Suppressor macrophage (primary cell): ENCODE measurements at places on chromosomes 1 and 21.
A peak's percentile ranks its signal among the peaks of the same experiment; 100 is the strongest.

- DNase-seq, result no peak
Observed at GRCh38 chr1:5914676-5915365, 77.4 kb downstream of the NPHP4 start.

GRCh38 chr1:9691691-9692090, 40.2 kb downstream of the PIK3CD start:
- no peak for DNase-seq

DNA sequence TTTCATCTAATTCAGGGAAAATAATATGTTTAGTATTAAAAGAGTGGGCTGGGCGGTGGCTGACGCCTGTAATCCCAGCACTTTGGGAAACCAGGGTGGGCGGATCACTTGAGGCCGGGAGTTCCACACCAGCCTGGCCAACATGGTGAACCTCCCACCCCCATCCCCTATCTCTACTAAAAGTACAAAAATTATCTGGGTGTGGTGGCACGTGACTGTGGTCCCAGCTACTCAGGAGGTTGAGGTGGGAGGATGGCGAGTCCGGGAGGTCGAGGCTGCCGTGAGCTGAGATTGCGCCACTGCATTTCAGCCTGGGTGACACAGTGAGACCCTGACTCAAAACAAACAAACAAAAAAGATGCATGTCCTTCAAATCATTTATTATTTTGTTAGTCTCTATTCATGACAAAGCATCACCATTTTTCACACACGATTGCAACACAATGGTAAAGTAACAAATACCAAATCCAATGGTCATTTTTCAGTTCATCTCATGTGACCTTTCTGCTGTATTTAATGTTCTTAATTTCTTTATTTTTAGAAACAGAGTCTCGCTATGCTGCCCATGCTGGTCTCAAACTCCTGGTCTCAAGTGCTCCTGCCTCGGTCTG, 1.0 kb downstream of the MSH4 start:
- no peak for DNase-seq

- DNase-seq, result no peak
Observed at GRCh38 chr21:44643741-44644310, 2.4 kb upstream of the KRTAP10-11 start.

DNA sequence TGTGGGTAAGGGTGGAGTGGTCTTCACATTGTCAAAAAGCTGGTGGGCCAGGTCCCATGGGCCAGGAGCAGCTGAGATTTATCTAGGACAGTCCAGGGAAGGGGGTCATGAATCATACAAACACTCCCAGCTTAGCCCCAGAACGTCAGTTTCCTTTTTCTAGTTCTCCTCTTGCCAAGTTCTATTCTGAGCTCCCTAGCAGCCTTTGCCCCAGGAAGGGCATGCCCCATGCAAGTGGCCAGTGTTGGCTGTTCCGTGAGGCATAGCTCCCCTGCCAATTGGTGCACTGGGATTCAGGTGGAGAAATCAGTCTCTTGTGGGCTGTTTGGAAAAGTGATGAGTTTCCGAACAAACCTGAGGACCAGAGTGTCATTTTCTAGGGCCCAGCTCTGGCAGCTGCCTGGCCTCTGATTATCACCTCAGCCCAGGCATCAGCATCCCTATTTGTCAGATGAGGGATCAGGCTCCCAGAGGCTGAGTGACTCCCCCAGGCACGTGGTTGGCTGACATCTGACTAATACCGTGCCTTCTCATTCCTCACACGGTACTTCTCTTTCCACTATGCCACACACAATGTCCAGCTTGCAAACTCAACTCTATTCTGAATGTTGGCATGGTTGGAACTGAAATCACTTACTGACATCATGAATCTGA, 14.2 kb upstream of the MYOM3 start:
- DNase-seq, result peak; percentile 86

DNA sequence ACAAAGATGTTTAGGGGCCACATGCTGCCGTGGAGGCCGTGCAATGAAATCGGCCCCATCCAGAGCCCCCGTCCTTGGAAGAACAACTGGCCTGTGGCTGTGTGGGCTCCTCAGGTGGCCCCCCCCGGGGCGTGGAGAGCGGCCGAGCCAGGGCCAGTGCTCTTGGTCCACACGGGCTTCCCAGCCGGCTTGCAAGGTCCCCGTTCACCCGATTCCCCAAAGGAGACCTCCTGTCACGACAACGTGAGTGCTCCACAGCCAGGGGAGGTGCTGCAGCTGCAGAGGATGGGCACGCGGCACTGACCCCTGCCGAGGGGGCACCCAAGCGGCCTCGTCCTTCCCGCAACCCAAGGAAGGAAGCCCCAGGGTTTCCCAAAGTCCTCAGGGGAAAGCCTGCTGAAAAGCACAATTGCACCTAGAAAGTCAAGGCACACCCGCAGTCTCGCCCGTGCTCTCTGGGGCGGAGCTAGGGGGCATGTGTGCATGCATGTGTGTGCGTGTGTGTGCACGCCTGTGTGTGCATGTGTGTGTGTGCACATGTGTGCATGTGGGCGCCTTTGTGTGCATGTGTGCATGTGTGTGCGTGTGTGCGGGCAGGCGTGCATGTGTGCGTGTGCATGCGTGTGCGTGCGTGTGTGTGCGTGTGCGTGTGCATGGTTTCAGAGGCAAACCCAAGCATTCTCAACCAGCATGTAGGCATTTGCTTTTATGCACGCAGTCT, 48.2 kb downstream of the SLX9 start:
- DNase-seq, result no peak

DNA sequence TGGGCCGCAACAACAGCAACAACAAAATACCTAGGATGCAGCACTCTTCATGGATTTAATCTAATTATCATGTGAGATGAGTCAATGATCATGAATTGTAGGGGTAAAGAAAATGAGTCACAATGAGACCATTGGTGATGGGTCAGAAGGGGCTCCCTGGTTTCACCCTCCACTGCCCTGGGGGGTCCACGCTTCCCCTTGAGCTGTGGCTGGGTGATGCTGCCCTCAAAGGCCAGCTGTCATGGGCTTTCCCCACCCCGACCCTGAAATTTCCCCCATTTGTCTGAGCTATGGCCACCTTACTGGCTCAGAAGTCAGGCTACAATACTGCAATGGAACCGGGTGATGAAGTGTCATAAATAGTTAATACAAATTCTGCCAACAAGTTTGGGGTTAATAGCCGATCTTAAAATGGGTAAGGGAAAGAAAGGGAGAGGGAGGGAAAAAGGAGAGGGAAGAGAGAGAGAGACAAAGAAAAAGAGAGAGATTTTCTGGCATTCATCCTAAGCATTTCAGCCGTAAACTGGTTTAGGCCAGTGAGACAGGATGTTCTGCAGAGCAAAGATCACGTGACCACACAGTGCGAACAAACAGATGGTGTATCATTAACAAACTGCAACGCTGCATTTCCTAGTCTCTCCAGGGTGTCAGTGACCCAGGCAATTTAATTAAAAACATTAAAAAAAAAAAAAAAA, 143.4 kb upstream of the ERRFI1 start:
- DNase-seq, result peak; percentile 27

DNA sequence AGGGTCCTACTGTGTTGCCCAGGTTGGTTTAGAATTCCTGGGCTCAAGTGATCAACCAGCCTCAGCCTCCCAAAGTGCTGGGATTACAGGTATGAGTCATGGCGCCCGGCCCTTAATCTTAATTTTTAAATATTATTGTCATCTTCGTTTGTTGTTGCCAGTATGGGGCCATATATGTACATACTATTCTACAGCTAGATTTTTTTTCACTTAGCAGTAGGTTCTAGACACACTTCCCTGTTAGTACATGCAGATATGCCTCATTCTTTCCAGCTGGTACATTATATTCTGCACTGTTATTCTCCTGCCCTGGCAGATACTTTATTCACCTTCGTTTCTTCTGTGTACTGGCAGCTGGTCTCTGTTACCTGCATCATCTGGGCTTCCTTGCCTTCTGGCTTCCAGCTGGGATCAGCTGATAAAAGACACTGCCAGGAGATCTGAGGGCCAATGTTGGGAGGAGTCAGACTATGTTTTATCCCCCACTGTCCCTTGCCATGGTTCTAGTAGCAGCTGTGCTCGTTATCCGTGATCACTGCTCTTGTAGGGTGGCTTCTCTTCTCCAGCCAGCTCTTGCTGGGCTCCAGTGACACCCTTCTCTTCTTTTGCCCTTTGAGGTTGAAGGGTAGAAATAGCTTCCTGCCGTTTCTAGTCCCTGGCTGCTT, 24.7 kb downstream of the ST3GAL3 start:
- DNase-seq, result no peak

DNA sequence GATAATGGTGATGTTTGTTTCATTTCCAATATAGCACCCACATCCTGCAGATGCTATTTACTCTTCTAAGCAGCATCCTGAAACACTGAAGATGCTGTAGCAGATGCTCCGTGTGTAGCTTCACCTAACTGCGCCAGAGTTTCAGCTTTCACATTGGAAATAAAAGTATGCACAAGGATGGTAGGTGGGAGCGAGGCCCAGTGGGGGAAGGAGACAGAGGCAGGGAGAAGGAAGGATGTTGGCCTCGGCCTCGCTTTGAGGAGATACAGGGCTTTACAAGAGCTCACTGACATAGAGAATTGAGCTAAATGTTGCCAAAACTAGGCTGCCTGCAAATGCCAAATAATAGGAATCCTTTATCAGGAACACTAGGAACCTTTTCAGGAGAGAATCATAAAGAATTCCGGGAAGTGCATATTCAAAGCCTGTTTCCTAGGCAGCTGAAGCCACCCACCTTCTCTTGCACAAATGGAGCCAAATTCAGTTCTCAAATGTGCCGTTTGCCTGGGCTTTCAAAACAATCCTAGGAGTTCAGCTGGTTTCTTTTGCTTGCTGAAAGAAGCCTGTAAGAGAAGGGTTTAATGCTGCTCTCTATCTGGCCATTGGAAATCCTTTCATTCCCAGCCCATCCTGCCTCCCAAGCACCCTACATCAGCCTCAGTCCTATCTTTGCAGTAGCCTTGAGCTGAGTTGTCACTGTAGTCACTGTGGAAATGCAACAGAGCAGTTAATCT, 135.4 kb upstream of the ATP1B1 start:
- no peak for DNase-seq

GRCh38 chr1:115768549-115768948, at the start of gene CASQ2:
Gene CASQ2 (minus strand): TSS chr1:115768714. CDS start chr1:115768541, 173 bp downstream.
- no peak for DNase-seq

DNA sequence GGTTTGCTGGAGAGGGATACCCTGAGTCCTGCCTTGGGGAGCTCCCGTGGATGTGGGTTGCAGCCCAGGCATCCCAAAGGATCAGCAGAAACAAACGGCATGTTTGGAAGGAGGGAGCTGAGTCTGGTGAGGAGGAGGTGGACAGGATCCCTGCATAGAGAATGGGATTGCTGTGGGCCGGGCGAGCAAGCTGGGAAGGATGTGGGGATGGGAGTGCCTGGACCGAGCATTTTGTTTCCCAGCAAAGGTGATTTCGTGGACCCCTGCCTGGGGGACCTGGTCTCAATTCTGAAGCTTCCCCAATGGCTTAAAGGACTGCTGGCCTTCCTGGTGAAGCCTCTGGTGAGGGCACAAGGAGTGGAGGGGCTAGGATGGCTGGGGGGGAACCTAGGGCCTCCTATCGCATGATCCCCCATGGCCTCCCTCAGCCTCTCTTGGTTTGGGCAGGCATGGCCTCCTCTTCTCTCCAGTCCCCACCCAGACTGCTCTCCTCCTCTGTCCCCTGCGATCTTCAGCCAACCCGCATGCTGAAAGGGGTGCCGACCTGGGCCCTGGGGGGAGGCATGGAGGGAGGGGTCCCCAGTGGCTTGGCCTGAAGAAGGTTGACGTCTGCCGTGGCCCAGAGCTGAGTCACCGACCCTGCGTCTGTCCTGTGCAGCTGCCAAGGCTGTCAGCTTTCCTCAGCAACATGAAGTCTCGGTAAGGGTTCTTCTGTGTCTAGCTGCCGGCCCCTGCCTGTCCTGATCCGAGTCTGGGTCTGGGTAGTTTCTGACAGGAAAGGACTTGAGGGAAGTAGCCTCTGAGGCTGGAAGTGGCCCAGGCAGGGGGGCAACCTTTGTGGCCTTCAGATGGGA, 16.3 kb downstream of the FAAH start:
- DNase-seq, result no peak

DNA sequence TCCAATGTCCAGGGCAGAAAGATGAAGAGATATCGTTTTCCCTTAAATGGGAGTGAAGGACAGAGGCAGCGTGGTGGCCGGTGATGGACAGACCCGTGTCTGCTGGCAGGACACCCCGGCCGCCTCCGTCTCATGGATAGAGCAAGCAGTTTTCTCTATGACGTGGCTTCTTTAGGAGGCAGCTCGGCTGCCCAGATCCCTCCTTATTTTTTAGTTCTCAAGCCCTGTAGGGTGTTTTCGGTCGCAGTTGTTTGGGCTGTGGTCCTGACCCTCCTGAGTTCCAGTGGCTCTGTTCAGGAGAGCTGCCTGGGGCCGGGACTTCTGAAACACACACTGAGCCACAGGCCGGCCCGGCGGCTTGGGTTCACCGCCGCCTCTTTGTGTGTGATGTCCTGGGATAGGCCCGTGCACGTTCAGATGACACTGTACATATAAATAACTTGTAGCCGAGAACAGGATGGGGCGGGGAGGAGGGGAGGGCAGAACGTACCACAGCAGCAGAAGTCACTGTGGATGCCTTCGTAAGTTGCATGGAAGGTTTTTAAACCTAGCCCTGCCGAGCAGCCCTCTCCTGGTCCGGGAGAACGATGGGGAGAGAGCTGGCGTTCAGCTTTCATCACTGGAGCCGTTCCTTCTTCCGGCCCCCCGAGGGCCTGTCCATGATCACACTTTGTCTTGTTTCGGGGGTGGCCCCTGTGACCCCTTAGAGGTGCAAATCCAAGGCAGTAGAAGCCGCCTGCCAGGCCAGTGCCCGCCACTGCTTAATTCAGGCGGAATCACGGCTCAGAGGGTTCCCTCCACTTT, 65.2 kb downstream of the SIK1 start:
- DNase-seq, result no peak

DNA sequence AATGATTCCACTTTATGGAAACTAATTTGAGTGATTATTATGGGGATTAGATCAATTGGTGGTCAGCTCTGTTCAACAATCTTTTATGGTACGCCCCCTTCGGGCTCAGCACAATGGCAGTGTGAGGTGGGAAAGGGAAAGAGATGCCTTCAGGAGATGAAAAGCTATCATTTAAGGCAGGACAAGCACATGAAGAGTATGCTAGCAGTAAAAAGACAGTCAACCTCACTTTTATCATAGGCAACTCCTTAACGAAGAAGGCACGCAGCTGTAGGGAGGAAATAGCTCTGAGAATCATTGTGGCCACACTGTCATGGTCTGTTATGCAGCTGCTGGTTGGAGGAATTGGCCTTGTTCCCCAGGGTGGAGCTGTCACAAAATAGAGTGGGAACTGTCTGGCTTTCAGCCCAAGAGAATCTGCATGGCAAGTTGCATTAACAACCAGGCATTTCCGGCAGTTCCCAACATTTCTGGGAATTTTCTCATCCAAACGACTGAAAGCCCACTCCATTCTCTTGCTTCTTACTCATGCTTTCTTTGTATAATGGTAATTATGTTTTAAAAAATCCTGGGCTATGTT, 54.4 kb upstream of the BCL10 start:
- DNase-seq, result no peak

DNA sequence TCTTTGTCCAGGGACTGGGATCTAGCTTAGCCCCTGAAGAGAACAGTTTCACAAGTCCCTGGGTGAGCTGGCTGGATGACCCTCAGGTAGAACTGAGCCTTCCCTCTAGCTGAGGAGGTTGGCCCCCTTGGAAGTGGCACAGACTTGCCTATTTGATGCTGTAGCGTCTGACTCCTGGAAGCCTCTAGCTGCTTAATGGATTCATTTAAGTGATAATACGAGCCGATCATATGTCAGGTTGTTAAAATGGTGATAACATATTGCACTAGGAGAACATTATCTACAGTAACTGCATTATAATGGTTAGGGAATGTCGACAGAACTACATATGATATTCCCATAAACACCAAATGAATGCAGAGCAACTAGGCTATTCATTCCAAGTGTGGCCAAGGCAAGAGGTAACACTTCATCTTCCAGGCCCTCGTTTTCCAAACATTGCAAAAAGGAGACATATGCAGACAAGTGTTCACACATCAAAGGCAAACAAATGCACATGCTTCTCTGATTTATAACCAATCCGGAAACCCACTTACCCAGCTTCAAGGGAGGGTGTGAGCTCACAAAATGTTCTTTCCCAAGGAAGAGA, 340.1 kb upstream of the PLXNA2 start:
- no peak for DNase-seq
